ENCODE measurements at places on chromosomes 7 and 10. TPM values are rescaled to one million over a fixed set of nuclear protein-coding genes. Genes with fewer than 3 reads are reported as not detected.

- H3K4me1 ChIP-seq: peaks cover 4% of the 10 kb centered on the region
- H3K27me3 ChIP-seq: no peaks in the 10 kb centered on the region
- no peaks in the 10 kb centered on the region for H3K36me3 ChIP-seq
- H3K27ac ChIP-seq: no peak overlapping the region
- no peak for DNase-seq
These were observed 568.9 kb upstream of the ANKRD30A start for GRCh38 chr10:36556468-36556867.

GIMAP7 gene
- total RNA-seq: not detected

- peaks cover 8% of the 10 kb centered on the region for H3K36me3 ChIP-seq
- DNase-seq: no peak
- H3K27ac ChIP-seq: no peak overlapping the region
- H3K4me1 ChIP-seq: no peaks in the 10 kb centered on the region
These were observed 14.4 kb upstream of the GPR15LG start for GRCh38 chr10:84159076-84159685.

NME8 gene
- total RNA-seq: not detected

GRCh38 chr7:137882806-137883205 lies 36.0 kb upstream of the DGKI start:
- H3K36me3 ChIP-seq: peaks cover 57% of the 10 kb centered on the region
- H3K4me1 ChIP-seq: peaks cover 63% of the 10 kb centered on the region
- H3K27ac ChIP-seq: peak overlapping the region; percentile 94
- no peaks in the 10 kb centered on the region for H3K27me3 ChIP-seq
- peak overlapping the region; percentile 12 for H3K4me3 ChIP-seq

DNA sequence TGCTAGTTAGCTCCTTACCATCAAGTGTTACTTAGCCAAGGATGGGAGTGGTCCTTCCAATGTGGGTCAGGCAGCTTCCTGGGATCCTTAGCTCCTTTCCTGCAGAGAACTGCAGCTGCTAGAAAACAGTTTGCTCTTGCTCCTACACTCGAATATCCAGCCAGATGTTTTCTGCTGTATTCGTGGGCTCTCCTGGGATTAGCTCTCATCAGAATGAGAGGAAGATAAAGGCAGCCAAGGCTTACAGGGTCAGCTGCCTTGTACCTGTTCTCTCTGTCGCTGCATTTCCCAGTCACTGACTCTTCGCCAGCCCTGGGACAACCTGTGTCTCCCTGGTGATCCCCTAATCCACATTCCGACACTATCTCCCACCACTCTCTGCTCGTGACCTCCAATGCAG lies 29.0 kb downstream of the NEUROD6 start:
- no peak overlapping the region for H3K27ac ChIP-seq
- H3K27me3 ChIP-seq: no peaks in the 10 kb centered on the region
- no peaks in the 10 kb centered on the region for H3K36me3 ChIP-seq
- no peak for DNase-seq

- H3K27me3 ChIP-seq: no peaks in the 10 kb centered on the region
- H3K36me3 ChIP-seq: no peaks in the 10 kb centered on the region
- no peak overlapping the region for H3K4me3 ChIP-seq
These were observed 36.1 kb upstream of the CHST15 start for GRCh38 chr10:124129471-124129870.

OR6V1 gene
- total RNA-seq: not detected

GRCh38 chr10:23912884-23913404 lies 296.0 kb upstream of the KIAA1217 start:
- H3K27me3 ChIP-seq: no peaks in the 10 kb centered on the region
- no peaks in the 10 kb centered on the region for H3K4me1 ChIP-seq
- H3K27ac ChIP-seq: no peak overlapping the region
- H3K4me3 ChIP-seq: no peak overlapping the region
- no peaks in the 10 kb centered on the region for H3K36me3 ChIP-seq

FKBP9 gene
- total RNA-seq: 556 TPM

- H3K27ac ChIP-seq: no peak overlapping the region
- peaks cover 5% of the 10 kb centered on the region for H3K4me1 ChIP-seq
- no peaks in the 10 kb centered on the region for H3K36me3 ChIP-seq
- peak; percentile 35 for DNase-seq
- H3K4me3 ChIP-seq: no peak overlapping the region
- H3K27me3 ChIP-seq: no peaks in the 10 kb centered on the region
These were observed 91.4 kb downstream of the FAM107B start for GRCh38 chr10:14683256-14683655.

DNA sequence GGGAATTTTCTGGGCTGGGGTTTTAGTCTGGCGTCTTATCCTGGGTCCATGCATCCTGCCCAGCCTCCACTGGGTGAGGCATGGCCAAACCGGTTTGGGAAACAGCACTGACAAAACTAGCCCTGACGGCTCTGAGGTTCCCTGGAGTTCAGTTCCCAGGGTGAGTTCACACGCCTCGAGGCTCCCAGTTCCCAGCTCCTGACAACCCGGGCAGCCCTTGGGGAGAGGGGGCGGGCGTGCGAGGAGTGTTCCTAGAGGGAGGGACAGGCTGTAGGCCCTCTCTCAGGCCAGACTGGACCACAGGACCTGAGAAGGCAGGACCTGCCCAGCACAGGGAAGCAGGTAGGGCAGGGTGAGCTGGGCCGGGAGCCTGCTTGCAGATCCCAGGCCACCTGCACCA lies 82.3 kb upstream of the PPIF start:
- peaks cover 45% of the 10 kb centered on the region for H3K4me1 ChIP-seq
- peak overlapping the region; percentile 97 for H3K27ac ChIP-seq
- no peaks in the 10 kb centered on the region for H3K27me3 ChIP-seq
- no peaks in the 10 kb centered on the region for H3K36me3 ChIP-seq

DNA2 gene
- 5.2 TPM for total RNA-seq

GRCh38 chr7:157486007-157486755 lies 149.4 kb downstream of the DNAJB6 start:
- H3K4me1 ChIP-seq: no peaks in the 10 kb centered on the region
- no peaks in the 10 kb centered on the region for H3K36me3 ChIP-seq
- no peak for DNase-seq
- no peaks in the 10 kb centered on the region for H3K27me3 ChIP-seq
- H3K4me3 ChIP-seq: no peak overlapping the region
- no peak overlapping the region for H3K27ac ChIP-seq

GRCh38 chr7:110095372-110096052 lies 995.4 kb upstream of the LRRN3 start:
- H3K27me3 ChIP-seq: no peaks in the 10 kb centered on the region
- no peak for DNase-seq
- no peaks in the 10 kb centered on the region for H3K4me1 ChIP-seq
- no peak overlapping the region for H3K4me3 ChIP-seq
- H3K27ac ChIP-seq: no peak overlapping the region
- H3K36me3 ChIP-seq: no peaks in the 10 kb centered on the region

Data from GM23248 (cell line).